ENCODE measurements at places on chromosomes 1 and 21.

- no peak for DNase-seq
These were observed 31.8 kb upstream of the FBXO28 start for GRCh38 chr1:224082146-224082545.

GRCh38 chr1:155673003-155673402, 15.6 kb downstream of the YY1AP1 start:
- DNase-seq = no peak

DNA sequence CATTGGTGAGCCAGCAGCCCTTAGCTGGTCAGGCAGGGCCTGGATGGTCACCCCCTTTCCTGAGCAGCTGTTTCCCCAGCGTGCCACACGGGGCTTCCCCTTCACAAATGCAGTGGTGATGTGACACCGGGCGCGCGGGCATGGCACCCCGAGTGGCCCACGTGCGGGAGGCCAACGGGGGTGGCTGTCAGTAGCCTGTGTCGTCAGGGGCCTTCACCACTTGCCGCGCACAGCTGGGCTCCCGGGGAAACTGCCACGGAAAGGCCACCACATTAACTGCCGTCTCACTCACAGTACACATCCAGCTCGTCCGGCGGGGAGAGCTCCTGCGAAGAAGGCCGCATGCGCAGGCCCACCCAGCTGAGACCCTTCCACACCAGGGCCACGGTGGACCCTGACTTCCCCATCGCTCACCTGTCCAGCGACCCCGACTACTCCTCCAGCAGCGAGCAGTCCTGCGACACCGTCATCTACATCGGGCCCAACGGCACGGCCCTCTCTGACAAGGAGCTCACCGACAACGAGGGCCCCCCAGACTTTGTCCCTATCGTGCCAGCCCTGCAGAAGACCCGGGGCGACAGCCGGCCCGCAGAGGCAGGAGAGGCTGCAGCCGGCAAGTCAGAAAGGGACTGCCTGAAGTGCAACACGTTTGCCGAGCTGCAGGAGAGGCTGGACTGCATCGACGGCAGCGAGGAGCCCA, 530.5 kb downstream of the KIF26B start:
- DNase-seq = no peak

GRCh38 chr21:15809818-15810217, 80.0 kb downstream of the USP25 start:
- DNase-seq = no peak

- DNase-seq = no peak
These were observed 728.6 kb downstream of the PTPRU start for GRCh38 chr1:29964718-29965533.

DNA sequence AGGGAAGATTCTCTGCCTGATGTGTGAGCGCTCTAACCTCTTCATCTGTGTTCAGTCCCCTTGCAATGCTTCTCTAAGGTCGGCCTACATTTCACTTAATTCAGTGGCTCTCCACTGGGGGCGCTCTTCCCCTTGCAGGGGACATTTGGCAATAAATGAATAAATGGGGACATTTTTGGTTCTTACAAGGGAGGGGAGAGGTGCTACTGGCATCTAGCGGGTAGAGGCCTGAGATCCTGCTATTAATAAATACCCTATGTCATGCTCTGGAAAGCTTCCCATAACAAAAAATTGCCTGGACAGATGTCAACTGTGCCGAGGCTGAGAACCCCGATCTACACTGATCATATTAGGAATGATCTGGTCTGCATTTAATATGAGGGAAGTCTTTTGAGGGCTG, 25.9 kb upstream of the DNAJC11 start:
- DNase-seq = peak; percentile 59

DNA sequence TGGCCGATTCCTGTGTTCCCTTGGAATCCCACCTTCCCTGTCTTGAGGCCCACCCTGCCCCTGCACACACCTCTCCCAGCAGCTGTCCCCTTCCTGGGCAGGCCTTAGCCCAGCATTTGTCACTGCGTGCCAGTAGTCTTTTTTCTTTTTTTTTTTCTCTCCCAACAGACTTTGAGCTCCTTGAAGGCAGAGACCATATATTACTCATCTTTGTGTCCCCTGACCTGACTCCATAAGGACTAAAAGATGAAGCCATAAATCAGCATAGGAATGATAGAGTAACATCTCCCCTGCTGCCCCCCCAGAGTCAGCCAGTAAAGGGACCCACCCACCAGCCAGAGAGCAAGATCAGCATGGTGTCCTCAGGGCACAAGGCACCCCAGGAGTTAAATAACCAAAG, 27.4 kb downstream of the PIGM start:
- no peak for DNase-seq

- peak; percentile 41 for DNase-seq
These were observed 27.5 kb downstream of the OVGP1 start for GRCh38 chr1:111399792-111400610.

DNA sequence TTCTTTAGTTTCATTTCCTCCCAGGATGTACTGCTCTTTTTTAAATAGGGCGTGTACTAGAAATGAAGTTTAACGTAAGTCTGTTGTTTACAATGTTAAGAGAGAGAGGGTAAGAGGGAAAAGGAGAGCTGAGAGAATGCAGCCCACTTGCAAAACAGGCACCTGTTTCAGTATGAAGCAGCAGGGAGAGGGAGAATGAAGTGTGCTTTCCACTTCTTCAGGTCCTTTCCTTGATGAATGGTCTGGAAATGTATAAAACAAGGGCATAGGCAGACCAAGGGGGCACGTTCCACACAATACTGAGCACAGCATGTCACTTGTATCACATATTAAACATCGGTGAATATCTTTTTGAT, 2.0 kb downstream of the KCNA3 start:
- DNase-seq = peak; percentile 16

- DNase-seq = no peak
These were observed 15.7 kb downstream of the TFF3 start for GRCh38 chr21:42299324-42300044.

DNA sequence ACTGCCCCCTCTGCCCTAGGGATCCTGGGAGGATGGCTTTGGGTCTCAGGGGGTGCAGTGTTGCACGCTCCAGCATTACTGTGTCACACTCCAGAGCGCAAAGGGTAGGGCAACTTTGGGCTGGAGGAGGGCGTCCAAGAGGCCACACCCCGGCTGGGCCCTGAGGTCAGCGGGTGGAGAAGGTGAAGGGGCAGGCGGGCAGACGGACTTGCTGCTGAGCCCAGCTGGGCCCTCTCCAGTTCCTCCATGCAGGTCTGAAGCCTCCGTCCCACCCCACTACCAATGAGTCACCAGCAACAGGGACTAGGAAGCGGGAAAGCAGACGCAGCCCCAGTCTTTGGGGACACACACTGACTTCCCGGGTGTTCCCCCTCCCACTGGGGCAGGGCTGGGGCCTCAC, 116.0 kb downstream of the CASZ1 start:
- no peak for DNase-seq

GRCh38 chr1:34108269-34108668, 56.8 kb downstream of the CSMD2 start:
- DNase-seq = no peak

- DNase-seq = no peak
These were observed 69.2 kb downstream of the UMODL1 start for GRCh38 chr21:42140196-42140934.

- no peak for DNase-seq
These were observed 160.0 kb downstream of the PRDM2 start for GRCh38 chr1:13860031-13860430.

DNA sequence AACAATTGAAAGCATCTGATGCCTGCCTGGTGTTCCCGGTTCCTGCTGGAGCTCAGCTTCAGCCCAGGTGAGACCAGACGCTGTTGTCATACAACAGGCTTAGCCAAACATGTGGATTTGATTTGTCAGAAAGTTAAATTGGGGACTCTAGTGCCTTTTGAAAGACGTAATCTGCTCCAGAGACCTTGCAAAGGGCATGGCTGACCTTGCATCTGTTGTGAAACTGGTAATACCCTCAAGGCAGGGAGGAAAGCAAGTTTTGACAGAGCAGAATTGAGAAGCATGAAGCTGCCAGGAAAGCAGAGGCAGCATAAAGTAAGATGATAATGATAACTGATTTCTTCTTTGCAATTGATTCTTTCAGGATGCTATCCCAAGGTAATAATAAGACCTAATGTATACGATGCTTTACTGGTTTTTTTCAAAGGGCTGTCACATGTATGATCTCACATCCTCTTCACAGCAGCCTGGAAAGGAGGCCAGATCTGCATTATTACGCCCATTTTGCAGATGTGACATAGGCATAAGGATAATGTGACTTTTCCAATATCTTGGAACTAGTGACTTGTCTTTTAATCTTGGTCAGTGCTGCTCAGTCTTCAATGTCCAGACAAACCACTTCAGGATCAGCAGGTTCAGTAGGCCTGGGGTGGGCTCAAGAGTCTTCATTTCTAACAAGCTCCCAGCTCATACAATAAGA, 24.7 kb upstream of the CNN3 start:
- no peak for DNase-seq

DNA sequence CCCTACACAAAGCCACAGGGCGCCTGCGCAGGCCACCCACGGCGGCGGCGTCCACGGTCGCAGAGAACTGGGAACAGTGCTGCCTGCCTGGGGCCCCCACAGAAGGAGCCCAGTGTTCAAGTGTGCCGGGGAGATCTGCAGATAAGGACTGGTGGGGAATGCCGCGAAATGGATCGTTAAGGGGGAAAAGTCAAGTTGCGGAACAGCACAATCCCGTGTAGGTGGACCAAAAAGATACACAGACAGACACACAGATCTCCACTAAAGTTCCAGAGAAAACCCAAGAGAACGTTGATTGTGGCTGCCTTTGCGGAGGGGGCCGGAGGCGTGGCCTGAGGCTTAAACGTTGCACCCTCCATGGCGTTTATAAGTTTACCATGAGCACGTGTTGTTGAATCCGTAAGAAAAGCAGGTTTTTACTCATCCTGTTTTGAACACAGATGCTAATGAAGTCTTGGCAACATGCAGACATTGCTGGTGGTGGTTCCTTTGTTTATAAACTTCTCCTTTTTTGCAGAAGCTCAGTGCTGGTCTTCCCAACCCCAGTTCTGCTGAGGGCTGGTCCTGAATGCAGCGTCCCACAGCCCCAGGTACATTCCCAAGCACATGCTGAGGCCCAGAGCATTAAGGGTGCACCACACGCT, 4.1 kb downstream of the SPATC1L start:
- no peak for DNase-seq

GRCh38 chr1:107196973-107197562, 56.2 kb downstream of the NTNG1 start:
- no peak for DNase-seq

DNA sequence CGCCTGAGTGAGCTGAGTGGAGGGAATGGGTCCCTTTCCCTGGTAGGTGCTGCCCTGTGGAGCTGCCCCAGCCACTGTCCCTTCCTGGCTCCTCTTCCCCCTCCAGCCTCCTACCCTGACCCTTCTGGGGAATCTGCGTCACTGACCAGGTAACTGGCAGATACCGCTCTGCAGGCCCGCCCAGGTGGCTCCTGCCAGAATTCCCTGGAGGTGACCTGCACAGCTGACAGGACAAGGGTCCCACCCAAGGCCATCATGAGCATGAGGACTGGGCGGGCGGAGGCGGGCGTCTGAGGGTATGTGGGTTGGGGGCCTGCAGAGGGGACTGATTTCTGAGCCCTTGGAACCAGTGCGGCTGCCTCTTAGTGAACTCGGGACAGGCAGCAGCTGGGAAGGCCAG, 32.5 kb downstream of the DHRS3 start:
- DNase-seq = no peak

DNA sequence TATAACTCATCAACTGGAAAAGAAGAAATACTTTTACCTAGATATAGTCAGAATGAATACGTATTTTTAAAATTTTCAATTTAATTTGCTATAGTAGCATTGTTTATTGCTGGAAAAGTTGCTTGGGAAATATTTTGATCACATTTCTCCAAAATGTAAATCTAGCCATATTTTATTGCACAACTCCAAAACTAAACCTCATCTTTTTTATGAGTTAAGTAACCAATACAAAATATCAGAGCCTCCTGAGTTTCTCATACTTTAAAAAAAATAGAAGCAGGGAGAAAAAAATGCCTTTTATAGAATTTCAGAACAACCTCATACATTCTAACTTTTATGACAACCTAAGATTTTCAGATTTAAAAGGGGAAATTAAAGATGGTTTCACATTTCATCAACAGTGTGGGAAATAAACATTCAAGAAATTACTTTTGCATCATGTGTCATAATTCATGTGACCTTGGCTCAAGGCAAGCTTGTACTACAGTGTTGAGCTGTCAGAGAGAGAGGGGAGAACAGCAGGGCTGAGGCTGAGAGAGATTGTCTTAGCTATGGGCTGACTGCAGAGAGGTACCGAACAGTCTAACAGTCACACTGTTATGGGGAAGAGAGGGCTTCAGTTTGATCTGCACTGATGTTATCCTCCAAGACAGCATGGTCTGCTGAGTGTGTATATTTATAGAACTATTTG, 519.0 kb downstream of the LTN1 start:
- DNase-seq = no peak

DNA sequence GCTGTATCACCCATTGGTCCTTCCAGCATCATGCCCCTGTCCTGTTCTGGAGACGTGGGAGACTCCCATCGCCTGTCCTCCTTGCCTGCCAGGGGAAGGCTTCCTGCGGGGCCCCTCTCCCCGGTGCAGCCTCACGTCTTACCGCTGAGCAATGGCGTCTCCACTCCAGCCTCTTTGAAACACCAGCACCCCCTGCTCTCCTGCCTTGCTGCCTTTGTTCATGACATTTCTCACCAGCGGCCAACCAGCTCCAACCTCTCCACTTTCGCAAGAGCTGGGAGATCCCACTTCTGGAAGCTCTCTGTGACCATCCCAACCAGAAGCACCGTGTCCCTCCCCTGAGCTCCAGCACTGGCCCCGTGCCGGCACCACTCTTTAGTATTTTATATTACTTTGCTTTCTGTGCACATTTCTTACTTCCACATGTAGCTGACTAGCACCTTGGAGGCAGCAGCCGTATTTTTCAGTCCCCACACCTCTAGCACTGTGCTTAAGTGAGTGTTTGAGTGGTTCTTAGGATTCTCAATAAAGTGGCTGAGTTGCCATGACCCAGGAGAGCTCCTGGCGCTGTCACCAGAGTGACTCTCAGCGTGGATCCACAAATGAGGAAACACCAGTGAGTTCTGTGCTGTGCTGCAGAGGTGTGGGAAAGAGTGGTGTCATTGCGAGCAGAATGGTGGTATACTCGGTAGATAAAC, 83.5 kb downstream of the ATP5PO start:
- no peak for DNase-seq

DNA sequence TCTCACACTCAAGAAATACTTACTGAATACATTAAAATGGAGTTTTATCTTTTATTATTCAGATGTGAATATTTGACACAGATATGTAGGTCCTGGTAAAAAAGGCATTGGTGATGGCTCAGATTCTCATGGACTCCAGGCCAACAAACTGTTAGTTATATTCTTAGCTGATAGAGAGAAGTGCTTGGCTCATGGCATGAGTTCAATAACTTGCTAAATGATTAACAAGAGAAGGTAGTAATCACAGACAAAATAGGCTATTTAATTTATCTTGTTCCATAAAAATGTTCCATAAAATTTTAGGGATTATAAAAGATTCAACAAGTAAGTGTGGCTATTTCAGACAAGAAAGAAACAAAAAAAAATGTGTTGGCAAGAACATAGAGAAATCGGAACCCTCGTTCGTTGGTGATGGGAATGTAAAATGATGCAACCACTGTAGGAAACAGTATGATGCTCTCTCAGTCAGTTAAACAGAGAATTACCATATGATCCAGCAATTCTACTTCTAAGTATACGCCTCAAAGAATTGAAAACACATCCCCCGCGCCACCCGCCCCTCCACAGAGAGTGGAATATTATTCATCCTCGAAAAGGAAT, 737.8 kb upstream of the ADAMTS5 start:
- no peak for DNase-seq

Data from activated gamma-delta T cell treated with Interleukin-2 at 50 U/mL for 16 hours (primary cell).